ENCODE measurements at places on chromosomes 1 and 21.

DNA sequence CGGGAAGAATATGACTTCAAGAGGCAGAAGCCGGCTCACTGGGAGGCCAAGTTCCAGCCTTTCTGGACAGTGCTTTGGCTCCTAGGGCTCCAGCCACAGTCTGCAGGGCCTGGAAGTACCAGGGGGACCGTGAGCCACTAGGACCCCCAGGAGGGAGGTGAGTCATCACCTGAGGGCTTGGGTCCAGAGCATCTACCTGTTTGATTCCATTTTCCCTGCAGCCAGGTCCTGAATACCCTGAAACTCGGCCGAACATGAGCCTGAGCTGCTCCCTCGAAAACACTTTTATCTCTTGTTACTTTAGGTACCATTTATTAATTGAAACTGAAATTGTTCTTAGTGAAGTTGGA, 164.1 kb downstream of the RYR2 start:
- no peak for DNase-seq

GRCh38 chr1:180182643-180183311, 28.1 kb downstream of the QSOX1 start:
- no peak for DNase-seq

DNA sequence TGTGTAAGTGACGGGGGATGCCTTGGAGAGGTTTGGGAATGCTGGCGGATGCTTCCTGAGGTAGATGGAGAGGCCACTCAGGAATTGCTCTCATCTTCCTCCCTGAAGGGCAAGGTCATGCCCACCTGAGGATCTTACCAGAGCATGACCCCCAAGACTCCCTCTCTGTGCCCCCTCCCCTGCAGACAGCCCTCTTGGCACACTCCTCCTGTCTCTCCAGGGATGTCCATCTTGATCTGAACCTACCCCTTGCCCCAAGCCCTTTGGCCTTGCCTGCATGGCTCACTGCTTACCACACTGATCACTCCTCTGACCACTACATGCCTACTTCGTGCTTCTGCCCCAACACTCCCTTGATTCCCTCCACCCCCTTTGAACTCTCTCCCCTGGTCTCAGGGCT, 17.9 kb upstream of the MPL start:
- no peak for DNase-seq

DNA sequence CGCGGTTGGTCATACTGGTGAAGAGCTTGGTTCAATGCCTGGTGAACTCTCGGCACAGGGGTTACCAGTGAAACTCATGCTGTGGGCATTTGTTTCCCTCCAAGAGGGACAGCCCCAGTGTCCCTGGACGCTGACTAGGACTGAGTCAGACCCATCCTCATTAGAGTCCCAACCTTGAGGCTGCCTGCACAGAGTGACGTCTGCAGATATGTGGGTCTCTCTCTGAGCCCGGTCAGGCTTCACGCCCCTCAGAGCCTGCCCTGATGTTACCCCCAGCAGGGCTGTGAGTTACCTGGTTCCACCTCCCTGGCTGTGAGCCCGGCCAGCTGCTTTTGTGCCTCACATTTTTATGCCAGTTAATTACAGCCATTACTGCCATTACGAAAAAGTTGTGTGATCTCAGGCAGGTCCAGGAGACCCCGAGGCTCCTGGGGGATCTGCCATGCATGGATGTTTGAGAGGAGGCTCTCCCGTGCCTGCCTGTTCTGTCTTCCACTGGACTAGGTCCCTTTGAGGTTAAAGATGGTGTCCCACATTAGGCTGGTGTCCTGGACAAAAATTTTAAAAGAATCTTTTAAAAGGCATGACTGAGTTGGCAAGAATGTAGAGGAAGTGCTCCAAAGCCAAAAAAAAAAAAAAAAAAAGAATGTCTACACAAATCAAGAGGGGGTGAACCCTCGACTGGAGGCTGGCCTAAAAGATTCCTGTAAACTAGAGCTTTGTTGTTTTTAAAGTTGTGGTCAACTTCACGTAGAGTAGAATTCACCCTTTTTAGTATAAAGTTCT, 36.6 kb upstream of the PADI1 start:
- no peak for DNase-seq

DNA sequence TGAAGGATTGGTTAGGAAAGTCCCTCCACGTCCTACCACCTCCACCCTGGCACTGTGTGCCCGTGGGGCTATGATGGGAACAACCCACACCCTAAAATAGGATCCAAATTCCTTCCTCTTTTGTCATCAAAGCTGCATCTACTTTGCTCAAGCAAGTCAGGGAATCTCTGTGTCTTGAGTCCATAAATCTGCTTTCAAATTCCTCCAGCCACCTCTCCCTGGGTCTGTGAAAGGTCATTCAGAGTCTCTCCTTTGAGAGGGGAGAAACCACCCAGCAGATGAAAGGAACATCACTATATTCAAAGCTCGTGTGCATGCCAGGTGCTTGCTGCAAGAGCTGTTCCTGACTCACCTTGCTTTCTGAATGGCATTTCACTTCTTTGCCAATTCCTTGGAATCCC, 243.6 kb downstream of the TM2D1 start:
- DNase-seq = no peak
